ENCODE measurements at places on chromosomes 16 and 17.

DNA sequence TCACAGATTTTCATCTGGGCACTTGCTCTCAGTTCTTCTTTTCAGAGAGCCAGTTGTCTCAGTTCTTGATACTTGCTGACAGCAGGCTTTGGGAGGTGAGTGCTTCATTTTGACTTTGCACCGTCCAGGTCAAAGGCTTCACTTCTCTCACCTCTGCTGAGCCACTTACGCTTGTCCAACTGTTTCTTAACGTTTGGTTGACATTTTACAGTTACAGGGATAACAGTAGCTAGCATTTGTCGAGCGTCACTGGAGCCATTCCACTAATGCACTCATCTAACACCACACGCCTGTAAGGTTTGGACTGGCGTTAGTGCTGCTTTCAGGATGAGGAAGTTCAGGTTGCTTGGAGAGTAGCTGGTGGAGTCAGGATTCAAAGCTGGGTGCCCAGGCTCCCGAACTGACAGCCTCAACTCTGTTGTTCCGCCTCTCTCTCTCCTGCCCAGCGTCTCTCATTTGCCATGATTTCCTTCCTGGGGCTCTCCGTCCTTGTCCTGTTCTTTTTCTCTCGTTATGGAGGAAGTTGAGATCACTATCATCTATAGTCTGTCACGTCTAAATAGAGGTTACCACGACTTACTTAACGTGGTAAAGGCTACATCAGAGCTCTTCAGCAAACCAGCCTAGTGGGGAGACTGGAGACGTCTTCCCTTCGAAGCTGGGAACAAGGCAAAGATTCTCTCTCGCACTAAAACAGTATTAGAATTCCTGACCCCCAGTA, 220.8 kb downstream of the RPTOR start:
- DNase-seq: no peak

GRCh38 chr16:81700071-81700779, 78.9 kb upstream of the PLCG2 start:
- DNase-seq: no peak

- no peak for DNase-seq
These were observed 126.2 kb downstream of the MRM1 start for GRCh38 chr17:36727577-36727976.

DNA sequence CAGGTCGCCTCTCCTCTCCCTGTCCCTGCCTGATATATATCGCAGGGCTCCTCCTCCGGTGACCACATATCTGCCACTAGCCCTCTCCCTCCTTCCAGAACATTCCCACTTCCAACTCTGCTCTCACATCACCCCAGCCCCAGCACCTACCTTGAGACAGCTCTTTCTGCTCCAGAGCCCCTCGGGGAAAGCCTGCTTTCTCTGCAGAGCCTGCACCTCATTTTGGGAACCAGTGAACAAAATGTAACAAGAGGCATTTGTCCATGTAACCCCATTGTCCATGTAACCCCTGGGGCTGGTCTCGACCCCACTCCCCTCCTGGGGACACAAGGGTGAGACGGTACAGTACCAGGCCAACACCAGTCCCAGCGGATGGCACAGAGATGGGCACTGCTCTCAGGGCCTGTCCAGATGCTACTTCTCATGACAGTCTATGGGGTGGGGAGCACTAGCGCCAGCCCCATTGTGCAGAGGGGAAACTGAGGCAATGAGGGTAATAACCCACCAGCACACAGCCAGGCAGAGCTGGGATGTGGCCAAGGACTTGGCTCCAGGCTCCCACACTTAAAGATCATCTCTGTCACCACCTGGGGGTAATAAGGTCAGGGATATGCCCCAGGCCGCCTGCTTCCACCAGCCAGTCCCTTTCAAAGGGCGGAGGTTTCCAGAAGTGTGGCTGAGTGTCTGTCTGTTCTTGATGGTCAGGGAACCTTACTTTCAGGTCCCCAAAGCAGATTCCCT, 42.9 kb downstream of the TBC1D16 start:
- DNase-seq: no peak

GRCh38 chr17:6546069-6546718, 10.2 kb downstream of the PITPNM3 start:
- DNase-seq: no peak

GRCh38 chr17:10233161-10233560, 34.8 kb upstream of the GAS7 start:
- DNase-seq: no peak

DNA sequence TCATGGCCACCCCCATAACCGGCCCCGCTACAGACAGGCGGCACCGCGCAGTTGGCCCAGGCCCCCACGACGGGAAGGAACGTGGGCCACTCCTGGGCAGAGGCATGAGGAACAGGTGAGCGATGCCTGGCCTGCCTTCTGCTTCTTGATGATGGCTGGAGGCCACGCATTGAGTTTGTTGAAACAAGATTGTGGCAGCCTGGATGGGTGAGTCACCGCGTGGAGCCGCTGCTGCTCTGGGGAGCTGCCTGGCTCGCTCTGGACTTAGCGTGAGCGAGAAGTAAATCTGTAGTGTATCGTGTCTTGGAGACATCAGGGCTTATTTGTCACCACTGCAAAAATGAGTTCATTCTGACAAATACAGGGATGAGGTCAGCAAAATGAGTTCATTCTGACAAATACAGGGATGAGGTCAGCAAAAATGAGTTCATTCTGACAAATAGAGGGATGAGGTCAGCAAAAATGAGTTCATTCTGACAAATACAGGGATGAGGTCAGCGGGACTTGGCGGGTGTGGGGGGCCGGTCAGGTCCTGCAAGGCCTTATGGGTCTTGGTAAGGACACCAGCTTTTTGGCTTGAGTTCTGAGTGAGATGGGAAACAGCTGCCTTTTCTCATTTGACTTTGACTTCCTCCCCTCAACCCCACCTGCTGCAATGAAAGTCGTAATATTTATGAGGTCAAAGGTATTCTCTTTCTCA, 93.0 kb downstream of the SEC14L1 start:
- DNase-seq: no peak

- DNase-seq: no peak
These were observed 31.6 kb downstream of the VWA3A start for GRCh38 chr16:22123759-22124490.

GRCh38 chr17:2244545-2245525, 58.8 kb downstream of the SMG6 start:
- DNase-seq: peak; percentile 77

DNA sequence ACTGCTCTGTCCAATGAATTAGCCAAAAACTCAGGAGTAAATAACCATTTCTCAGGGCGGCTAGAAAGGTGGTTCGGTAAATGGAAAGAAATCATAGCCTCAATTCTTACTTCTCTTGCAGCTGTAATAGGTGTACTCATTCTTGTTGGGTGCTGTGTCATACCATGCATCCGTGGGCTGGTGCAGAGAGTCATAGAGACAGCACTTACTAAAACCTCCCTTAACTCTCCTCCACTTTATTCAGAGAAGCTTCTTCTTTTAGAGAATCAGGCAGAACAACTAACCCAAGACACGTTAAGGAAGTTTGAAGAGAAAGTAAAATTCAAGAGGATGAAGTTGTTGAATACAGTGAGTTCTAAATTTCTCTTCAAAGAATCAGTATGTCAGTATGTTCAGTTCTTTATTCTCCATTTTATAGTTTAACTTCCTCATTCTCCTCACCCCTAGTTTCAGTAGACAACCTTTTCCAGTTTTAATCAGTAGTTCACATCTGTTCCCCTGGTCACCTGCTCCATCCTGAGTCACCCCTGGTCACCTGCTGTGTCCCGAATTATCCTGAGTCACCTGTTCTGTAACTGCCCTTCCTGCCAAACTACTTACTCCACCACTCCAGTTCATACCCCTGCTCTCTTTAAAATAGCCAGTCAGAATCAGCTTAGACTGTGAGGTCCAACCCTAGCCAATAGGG, 85.9 kb downstream of the EMP2 start:
- no peak for DNase-seq

DNA sequence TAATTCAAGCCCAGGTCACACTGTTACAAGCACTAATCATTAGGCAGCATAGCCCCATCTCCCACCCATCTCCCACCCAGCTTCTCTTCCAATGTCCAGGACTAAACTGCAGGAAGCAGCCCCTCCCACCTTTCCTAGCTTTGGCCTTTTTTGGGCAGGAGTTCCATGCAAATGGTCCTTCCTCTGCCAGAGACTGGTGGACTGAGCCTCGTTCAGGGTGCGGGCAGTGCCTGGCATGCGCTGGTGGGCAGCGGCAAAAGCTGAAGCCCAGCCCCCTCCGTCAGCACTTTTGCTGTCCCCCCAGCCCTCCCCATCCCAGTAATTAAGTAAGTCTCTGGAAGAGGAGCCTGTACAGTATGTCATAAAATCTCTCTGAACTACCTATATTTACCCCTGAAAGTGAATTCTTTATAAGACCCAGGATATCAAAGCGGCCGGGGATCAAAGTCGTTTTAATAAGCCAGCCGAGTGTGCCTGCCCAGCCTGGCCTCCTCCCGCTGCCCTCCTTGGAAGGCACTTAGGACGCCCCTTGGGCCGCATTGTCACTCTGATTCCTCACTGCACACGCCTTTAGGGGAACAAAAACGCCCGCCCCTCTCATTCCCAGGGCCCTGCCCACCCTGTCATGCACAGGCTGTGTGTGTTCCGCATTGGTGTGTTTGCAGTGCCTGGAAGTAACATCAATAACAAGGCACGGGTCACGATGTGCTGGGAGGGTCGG, 109.9 kb downstream of the IRX5 start:
- DNase-seq: no peak

DNA sequence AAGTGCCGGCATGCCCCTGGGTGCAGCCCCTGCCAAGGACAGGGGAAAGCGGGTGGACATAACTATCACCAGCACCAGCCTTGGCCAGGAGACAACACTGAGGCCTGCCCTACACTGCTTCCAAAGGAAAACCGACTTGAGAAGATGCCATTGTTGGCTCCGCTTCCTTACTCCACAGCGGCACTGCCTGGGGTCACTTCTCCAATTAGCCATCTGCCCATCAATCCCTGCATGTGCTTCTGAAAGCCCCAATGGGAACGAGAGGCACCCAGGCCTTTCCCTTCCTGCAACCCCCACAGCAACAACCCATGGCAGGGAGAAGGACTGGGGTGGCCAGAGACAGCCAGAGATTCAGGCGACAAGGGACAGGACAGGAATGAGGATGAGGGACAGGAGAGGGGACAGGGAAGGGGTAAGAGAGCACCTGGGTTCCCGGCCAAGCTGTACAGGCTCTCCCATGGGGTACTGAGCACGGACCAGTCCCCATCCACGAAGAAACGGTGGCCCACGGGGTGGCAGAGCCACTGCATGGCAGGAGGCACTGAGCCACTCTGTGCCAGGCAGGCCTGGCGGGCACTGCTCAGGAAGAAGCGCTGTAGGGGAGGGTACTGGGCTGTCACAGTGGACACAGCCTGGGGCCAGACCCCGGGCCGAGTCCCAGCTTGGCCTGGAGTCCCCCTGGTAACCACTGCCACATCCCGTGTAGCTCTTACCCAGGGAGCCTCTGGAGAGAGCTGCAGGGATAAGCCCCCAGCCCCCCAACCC, 21.2 kb downstream of the SREBF1 start:
- DNase-seq: no peak

DNA sequence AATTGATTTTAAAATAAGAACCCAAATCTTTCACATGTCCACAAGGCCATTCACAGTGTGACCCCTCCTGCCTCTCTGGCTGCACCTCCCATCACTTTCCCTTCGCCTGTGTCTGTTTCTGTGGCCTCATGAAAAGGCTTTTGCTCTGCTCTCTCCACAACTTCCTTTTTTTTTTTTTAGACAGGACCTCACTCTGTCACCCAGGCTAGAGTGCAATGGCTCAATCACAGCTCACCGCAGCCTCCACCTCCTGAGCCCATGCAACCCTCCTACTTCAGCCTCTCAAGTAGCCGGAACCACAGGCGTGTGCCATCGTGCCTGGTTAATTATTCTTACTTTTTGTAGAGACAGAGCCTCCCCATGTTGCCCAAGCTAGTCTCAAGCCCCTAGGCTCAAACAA, 197.1 kb downstream of the ABCC12 start:
- DNase-seq: no peak

DNA sequence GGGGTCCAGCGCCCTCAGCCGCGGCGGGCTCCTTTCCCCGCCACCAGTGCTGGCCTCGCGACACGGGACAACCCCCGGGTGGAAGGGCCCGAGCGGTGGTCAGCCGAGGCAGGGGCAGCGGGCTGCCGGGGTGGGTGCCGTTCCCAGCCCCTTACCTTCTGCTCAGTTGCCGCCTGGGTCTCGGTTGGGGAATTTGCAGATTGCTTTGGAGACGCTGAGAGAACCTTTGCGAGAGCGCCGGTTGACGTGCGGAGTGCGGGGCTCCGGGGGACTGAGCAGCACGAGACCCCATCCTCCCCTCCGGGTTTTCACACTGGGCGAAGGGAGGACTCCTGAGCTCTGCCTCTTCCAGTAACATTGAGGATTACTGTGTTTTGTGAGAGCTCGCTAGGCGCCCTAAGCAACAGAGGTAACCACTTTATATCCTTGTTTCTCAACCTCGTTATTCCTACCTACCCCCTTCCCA, 381 bp downstream of the CTNS start:
- no peak for DNase-seq

DNA sequence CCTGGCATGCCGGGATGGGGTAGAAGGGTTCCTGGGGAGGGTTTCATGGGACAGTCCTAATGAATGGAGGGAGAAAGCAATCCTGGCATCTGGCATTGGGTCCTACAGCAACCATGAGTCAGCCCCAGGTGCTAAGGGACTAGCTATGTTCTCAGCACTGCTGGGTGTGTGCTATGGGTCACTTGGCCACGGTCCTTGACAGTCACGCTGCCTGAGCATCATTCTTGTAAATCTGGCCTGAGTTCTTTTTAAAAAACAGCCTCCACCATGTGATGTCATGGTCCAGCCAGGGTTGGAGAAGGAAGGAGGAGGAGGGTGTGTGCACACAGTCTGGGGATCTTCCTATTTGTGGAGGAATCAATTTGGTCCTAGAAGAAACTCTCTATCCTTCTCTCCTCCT, 6.2 kb upstream of the RAMP2 start:
- no peak for DNase-seq

DNA sequence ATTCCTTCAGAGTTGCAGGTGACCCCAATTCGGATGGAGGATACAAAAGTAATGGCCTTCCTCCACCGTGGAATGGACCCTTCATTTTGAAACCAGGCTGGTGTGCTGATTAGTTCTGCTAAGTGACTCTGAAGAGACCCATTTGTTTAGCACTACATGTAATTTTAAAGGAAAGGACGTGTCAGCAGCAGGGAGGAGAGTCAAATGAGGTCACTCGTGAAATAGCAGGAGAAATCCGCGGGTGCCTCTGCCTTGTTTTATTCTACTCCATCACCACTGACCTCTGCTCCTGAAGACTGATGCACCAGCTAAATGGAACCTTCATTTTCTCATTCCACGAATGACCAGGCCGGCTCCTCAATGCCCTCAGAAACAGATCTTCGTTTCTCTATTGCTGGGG, 589.2 kb downstream of the CDH11 start:
- no peak for DNase-seq
